Erythroblast (primary cell): ENCODE measurements at places on chromosomes 7 and 10.

DNA sequence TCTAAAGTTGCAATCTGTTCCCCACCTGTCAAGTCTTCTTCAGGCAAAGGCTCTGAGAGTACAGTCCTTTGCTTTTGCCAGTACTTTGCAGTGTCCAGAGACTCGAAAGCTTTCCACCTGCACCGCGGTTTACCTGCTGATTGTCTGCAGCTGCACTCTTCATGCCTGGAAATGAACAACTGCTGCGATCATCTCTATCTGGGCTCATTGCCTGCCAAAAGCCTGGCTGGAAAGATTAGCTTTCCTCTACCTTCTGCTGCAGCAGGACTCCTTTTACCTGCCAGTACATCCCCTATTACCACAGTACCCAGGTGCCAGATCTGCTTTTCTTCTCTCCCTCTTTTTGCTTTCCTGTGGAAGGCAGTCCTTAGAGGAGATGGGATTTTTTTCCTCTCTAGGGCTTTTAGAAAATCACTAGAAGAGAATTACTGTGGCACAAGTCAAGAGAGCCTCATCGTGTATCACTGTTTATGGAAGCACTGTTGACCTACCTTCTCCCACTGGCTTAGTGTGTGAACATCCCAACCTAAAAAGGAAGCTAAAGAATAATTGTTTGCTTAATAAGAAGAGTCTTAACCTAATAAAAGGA lies 2.2 kb downstream of the STRIP2 start:
- DNase-seq = peak; percentile 41

GRCh38 chr10:69474742-69475432 lies 23.6 kb downstream of the TSPAN15 start:
- no peak for DNase-seq

- DNase-seq = no peak
Observed at GRCh38 chr10:4654496-4654895, 171.5 kb upstream of the AKR1E2 start.

DNA sequence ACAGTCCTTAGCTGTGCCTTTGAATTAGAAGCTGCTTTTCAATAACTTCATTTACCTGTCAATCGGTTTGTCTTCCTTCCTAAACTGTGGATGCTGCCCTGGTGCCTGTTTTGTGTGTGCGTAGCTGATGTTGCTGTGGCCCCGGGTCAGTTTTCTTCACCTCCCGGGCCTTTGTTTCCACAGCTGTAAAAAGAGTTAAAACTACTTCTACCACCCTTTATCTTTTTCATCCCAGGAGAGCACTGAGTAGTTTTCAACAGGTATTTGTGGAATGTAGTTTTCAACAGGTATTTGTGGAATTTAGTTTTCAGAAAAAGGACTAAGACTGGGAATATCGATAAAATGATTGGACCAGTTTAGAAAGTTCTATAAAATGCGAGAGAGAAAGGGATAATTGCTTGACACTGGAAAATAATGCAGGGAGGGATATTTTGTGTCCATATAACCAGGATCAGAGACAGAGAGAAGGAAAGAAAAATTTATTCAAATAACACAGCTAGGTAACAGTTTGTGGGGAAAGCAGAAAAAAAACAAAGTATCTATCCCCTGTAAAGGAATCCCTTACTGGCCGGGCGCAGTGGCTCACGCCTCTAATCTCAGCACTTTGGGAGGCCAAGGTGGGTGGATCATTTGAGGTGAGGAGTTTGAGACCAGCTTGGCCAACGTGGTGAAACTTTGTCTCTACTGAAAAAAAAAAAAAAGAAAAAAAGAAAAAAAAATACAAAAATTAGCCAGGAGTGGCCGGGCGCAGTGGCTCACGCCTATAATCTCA lies 15.9 kb upstream of the IGF2BP3 start:
- DNase-seq = no peak

DNA sequence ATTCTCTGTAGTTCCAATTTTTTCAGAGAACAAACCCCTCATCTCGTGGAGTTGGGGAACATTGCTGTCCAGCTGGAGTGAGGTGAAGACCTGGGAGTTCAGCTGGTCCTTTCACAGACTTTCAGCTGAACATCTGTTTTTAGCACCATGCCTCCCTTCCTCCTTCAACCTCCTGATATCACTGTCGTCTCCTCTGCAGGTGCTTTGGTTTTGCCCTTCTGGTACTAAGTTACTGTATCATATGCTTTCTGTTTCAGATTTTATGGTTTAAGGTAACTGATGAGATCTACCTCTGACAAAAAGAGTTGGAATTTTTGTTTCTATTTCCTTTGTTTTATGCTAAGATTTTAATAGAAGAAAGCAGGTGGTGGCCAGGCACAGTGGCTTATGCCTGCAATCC lies 102.9 kb downstream of the ZNF438 start:
- no peak for DNase-seq

DNA sequence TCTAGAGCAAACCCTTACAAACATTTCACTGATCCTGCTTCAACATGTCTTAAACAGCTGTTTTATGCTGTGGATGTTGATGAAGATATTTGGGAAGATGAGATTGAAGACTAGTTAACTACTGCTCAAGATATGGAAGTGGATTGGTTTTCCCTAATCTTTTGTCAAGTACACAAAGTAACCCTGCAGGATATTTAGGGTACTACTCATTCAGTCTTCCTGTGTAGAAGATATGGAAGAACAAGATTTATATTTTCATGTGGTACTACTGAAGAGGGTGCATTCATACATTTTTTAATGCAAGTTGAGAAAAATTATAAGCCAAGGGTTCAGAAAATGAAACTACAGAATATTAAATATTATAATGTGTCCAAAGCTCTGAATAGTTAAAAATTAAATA lies 18.3 kb upstream of the TMEM140 start:
- no peak for DNase-seq

- DNase-seq = no peak
Observed at GRCh38 chr10:58994226-58995057, 182.0 kb upstream of the PHYHIPL start.

- DNase-seq = no peak
Observed at GRCh38 chr7:15601175-15601574, 39.4 kb upstream of the AGMO start.

- no peak for DNase-seq
Observed at GRCh38 chr10:29257784-29258135, 31.1 kb upstream of the LYZL1 start.

DNA sequence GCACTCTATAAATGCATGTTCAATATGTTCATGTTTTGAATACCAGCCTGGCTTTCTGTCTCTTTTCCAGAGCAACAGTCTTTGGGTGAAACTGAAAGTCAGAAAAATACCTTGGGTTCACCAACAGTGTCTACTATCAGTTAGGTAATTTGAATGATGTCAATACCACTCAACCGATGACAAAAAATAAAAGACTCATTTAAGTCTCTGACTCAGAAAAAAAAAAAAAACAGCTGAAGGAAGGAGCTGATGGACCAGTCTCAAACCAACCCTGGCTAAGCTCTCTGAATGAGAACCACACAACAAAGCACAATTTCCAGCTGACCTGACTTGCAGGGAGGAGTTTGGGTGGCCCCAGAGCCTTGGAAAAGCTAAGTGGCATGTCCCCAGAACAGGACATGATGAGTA lies 42.5 kb downstream of the ABLIM1 start:
- no peak for DNase-seq

GRCh38 chr7:46853451-46853850 lies 728.5 kb downstream of the TNS3 start:
- DNase-seq = no peak

DNA sequence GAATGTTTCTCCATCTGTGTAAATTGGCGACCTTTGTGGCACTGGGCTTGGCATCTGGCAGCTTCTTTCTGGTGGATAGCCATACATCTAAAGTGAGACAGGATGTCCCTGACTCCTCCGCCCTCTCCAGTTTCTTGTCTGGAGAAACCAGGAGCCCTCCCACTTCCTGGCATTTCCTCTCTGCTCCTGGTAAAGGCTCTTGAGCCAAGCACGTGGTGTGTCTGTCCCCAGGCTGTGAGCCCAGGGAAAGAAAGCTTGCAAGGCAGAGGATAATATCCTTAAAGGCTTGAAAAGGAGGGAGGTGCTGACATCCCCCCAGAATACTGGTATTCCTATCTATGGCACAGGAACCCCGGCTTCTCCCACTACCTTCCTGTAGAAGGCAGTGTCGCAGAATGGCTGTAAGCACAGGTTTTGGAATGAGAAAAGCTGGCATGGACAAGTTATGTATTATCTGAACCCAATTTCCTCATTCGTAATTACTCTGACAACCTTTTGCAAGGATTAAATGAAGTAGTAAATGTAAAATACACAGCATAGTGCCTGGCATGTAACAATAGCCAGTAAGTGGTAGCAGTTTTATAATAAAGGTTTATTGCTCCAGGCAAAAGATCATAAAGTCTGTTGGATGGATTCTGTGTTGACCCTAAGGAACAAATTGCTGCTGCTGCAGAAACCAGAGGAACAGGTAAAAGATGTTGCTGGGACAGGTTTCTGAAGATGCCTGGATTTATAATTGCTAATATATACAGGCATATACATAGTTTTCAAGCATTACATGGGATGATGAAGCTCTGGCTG lies 11.8 kb upstream of the ACSL5 start:
- no peak for DNase-seq

GRCh38 chr7:100506356-100506923 lies 22.7 kb downstream of the NYAP1 start:
- peak; percentile 78 for DNase-seq
